Breast epithelium (tissue), 4 donors: ENCODE measurements at places on chromosomes 4 and X. TPM values are rescaled to one million over a fixed set of nuclear protein-coding genes. Genes with fewer than 3 reads are reported as not detected.

DNA sequence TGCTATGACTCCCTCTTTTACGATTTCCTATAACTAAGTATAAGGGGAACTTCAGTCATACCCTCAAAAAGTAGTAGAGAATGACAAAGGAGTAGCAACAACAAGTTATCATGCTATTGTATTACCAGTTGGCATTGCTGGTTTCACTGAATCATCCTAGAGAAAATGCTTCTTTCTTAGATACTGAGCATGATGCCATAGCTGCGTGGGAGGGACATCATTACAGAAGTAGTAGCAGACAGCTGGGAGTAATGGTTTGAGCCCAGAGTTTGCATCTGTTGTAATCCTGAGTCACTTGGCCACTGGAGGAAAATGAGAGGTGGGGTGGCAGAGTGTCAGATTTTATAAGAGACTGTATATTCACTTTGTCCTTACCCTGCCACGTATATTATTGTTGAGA, 38.6 kb downstream of the MTMR1 start:
- DNase-seq = no peak

GRCh38 chrX:31269914-31270313, 198.1 kb upstream of the FTHL17 start:
- no peak for DNase-seq

DNA sequence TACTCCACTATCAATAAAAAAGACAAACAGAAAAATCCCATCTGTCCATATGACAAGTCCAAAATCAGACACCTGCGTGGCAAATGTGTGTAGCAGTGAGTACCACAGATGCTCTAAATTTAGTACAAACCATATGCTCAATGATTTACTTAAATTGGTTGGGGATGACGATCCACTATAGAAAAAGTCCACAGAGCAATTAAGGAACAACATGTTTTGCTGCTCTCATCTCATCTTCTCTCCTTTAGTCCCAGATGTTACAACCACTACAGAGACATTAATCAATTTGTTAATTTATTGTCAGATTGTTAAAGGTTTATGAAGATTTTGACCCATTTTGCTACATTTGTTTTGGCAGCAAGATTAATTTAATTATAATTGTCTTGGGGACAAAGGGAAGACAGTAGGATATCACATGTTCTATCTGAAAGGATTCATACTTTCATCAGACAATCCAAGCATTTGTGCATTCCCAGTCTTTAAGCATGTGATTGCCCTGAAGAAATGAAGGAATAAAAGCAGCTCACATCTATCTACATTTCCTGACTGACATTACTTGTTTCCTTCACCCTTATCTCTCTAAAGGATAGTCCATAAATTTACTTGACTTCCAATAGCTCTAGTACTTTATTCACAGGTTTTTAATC, 2268.1 kb downstream of the PCDH7 start:
- no peak for DNase-seq

Gene CT47B1
- not detected for total RNA-seq

Gene TNMD
- total RNA-seq = 16.6 TPM

DNA sequence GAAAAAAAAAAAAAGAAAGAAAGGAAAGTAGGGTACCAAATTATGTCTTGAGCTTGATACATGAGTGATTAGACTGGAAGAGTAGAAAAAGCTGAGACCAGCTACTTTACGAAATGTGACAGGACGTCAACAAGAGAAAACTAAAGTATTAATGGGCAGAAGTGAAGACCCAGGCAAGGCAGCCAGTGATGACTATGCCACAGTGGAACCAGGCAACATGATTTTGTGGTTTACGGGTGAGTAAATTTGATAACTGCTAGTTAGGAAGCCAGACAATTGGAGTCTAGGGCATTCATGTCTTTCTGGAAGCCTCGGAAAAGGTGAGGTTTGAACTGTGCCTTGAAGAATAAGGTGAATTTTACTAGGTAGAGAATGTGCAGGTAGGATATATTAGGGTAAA, 326.4 kb downstream of the TENM3 start:
- DNase-seq = no peak

Gene MAGED4
- total RNA-seq = 7.5 TPM

DNA sequence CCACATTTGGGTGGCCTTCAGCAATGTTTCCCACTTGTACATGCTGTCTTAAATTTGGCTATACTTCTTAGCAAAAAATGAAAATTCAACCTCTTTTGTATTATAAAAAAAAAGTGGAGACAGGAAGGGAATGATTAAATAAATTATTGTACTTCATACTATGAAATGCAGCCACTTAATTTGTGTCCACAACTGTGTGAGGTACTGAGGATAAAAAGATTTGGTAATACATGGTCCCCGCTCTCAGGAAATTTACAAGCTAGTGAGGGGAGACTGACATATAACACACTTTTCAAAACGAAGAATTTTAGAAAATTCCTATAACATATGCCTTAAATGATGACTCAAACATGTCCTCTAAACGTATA, 105.0 kb downstream of the HNRNPD start:
- DNase-seq = no peak

Gene RBMXL3
- total RNA-seq = not detected

- DNase-seq = no peak
Measured at GRCh38 chr4:189897667-189898066, 43.0 kb upstream of the FRG1 start.
